ENCODE measurements at places on chromosomes 6 and 20.

DNA sequence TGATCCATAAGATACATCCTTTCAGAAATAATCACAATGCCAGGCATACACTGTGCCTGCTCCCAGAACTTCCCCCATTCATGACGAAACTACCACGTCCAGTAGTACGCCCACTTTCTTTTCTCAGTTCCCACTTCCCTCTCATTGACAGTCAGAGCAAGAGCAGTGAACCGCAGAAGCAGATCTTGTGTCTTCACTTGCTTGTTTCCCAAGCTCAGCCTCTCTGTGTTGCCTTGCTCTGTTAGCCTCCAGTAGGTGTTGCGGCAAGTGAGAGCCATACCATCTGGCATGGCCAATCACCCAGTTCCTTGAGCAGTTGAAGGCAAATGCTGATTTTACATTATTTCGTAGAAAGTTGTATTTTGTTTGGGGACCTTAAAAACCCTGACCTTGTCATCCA lies 11.7 kb downstream of the UST start:
- DNase-seq, result no peak

- no peak for DNase-seq
Measured at GRCh38 chr6:13278164-13278563, 50.2 kb downstream of the TBC1D7 start.

DNA sequence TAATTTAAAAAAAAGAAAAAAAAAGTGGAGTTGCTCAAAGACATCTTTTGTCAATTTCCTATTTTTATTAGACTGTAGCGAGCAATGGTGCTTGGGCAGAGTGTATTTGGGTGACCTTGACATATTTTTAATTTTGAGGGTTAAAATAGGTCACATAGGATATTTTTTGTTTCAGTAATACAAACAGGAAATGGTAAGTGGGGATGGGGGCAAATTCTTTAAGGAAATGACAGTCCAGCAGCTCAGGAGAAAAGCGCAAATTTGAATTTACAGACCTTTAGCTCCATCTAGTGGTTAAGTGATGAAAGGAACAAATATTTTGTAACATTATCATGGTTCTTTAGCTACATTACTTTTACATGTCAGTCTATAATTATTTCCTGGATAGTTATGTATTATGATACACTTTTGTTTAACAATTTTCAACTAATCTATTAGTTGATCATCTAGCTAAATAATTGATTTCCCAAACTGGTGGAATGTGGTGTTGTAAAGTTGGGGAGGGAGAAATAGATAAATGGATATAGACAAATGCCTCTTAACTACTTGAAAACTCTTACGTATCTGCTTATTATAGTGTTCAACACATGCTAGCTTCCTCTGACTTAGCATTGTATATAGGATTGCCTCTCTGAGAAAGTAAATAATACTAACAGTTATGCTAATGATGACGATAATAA lies 10.0 kb downstream of the CITED2 start:
- no peak for DNase-seq

GRCh38 chr6:170448751-170449630 lies 104.1 kb downstream of the PSMB1 start:
- DNase-seq, result no peak

GRCh38 chr6:63597141-63598048 lies 25.1 kb downstream of the LOC128125822 start:
- DNase-seq, result no peak

- no peak for DNase-seq
Measured at GRCh38 chr6:28638787-28639430, 113.2 kb downstream of the GPX5 start.

DNA sequence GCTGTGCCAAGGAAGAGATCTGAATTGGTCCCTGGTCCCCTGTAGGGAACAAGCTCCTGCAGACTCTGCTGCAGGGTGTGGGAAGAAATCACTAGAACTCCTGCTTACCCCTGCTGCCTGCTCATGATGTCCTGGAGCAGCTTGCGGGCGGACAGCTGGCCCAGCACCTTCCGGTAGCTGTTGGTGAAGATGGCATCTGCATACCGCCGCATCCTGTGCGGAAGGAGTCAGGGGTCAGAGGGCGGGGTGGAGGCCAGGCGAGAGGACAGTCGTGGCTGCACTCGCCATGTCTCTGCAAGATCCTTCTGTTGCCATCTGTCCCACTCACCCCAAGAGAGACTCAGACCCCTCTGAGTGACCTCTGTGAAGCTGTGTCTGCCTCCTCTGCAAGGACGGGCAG lies 5.3 kb downstream of the GHRH start:
- DNase-seq, result no peak

DNA sequence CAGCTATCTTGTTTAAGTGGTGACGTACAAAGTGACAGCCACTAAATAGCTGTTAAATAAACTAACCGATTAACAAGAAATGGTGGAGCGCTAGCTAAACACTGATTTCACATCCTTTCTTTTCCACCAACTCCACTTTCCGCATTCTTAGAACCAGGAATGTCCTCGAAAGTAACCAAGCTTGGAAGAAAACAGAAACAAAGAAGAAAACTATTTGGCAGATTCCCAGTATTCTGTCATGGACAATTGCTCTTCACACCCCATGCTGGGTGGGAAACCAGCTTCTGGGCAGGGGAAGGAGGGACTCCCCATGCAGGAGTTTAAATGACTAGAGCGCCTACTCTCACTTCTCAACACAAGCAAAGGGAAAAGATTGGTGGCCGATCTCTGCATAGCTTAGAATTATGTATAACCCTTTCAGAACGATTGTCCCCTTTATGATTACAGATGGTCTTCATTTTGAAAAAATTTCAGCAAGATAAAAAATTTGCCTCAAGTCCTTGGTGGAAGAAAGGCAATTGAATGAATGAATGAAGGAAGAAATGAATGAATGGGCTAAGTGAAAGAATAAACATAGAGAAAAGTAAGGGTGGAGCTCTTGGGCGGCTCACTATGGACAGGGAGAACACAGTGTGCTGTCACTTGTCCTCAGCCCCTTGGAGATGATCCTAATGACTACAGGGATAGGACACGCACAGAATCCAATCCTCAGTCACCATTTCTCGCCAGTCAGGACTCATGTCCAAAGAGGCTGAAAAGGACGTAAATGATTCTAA lies 148.7 kb upstream of the NEDD9 start:
- no peak for DNase-seq

- DNase-seq, result no peak
Measured at GRCh38 chr6:25147223-25147622, 132.0 kb upstream of the CARMIL1 start.

- no peak for DNase-seq
Measured at GRCh38 chr6:10598084-10598960, 77.2 kb downstream of the GCNT2 start.

GRCh38 chr6:26043384-26044139 lies 43.7 kb upstream of the HFE start:
- DNase-seq, result no peak

DNA sequence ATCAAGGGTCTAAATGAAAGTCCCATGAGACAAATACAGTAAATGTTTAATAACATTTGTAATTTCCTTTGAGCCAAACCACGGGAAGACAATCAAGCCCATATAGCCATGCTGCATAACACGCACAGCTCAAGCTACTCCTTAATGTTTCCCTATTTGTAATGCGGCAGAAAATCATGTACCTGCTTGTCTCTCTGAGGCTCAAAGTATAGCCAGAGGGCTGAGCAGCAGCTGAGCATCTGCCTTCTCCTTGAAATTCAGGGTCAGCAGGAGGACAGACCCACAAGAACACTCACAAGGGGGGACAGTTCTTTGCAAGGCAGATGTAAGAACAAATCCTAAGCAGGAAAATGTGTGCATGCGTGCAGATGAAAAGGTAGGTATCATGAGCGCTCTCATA lies 45.8 kb upstream of the JARID2 start:
- DNase-seq, result no peak

DNA sequence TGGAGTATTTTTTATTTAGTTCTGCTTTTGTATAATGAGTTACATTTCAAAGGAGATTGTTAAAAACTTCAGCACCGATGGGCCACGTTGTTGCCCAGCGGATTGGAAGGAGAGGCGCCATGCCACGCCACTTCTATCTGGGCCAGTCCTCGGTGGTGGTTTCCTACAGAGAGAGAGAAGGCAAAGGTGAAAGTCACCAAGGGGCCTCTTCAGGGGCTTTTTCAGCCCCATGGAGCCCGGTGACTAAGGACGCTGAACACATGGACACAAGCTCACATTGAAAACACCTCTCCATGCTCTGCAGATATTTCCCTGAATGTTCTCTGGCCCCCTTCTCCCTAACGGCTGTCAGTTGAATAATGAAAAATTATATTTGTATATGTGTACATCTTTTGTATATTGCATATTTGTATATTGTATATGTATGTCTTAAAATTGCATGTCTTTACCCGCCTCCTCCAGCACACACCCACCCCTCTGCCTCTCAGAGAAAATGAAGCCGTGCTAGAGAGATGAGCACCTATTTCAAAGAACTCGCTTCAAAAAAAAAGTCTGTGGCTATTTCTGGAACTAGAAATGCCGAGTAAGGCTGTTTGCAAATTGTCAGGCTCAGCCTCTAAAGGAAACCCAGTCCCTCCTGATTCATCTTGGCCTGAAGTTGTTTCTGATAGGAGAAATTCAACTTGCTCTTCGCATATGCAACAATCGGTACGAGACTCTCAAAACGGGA lies 91.9 kb upstream of the CDH4 start:
- no peak for DNase-seq

- DNase-seq, result no peak
Measured at GRCh38 chr6:69894578-69895347, 28.4 kb downstream of the COL19A1 start.
